ENCODE measurements at places on chromosomes 7 and 10.

DNA sequence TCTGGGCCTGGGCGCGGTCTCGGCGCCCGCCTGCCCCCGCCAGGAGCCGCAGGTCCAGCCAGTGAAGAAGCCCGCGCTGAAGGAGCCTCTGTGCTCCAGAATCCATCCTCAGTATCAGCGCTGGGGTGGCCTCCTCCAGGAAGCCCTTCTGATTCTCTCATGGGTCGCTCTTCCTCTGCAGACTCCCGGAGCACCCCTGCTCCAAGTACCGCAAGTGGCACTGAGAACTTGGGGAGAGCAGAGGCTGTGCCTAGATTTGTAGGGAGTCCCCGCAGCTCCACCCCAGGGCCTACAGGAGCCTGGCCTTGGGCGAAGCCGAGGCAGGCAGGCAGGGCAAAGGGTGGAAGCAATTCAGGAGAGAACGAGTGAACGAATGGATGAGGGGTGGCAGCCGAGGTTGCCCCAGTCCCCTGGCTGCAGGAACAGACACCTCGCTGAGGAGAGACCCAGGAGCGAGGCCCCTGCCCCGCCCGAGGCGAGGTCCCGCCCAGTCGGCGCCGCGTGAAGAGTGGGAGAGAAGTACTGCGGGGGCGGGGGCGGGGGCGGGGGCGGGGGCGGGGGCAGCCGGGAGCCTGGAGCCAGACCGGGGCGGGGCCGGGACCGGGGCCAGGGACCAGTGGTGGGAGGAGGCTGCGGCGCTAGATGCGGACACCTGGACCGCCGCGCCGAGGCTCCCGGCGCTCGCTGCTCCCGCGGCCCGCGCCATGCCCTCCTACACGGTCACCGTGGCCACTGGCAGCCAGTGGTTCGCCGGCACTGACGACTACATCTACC, at the start of gene ALOX5:
TSS of gene ALOX5 (plus strand) at position 641 of the 774 bp plus-strand sequence. CDS start at position 705, 64 bp downstream.
- DNase-seq: peak; percentile 21

DNA sequence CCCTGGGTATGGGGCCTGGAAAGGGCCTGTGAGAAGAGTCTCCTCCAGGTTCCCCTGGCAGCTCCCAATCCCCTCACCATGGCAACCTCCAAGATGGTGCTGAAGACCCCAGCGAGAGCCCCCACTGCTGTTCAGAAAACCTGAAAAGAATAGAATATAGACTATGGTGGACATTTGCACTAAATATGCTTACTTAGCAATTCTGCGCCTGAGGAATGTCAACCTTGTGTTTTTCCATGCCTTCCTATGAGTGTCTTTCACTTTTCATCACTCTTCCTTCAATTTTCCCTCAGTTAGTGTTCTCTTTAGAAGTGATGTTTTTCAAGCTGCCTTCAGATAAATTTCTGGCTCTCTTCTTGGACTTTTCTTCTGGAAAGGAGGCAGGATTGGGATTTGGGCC, 589.2 kb downstream of the LRMDA start:
- DNase-seq: no peak

- DNase-seq: no peak
Measured at GRCh38 chr7:154902600-154903082, 100.3 kb downstream of the PAXIP1 start.

- no peak for DNase-seq
Measured at GRCh38 chr10:17410907-17411306, 43.5 kb downstream of the ST8SIA6 start.

- no peak for DNase-seq
Measured at GRCh38 chr10:112678987-112679386, 232.0 kb downstream of the VTI1A start.

GRCh38 chr7:81501220-81501619, 268.6 kb downstream of the HGF start:
- DNase-seq: no peak

GRCh38 chr10:133459454-133460207, 5.9 kb downstream of the SCART1 start:
- no peak for DNase-seq

GRCh38 chr10:112082120-112082519, 101.4 kb downstream of the GPAM start:
- DNase-seq: no peak

DNA sequence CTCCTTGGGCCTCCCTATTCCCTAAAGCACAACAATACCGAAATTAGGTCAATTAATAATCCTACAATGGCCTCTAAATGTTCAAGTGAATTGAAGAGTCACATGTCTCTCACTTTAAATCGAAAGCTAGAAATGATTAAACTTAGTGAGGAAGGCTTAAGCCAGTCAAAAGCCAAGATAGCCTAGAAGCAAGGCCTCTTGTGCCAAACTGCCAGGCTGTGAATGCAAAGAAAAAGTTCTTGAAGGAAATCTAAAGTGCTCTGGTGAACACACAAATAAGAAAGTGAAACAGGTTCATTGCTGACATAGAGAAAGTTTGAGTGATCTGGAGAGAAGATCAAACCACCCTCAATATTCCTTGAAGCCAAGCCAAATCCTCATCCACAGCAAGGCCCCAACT, 57.2 kb downstream of the SLC29A4 start:
- no peak for DNase-seq

- no peak for DNase-seq
Measured at GRCh38 chr7:92994901-92995300, 122.9 kb downstream of the SAMD9 start.

DNA sequence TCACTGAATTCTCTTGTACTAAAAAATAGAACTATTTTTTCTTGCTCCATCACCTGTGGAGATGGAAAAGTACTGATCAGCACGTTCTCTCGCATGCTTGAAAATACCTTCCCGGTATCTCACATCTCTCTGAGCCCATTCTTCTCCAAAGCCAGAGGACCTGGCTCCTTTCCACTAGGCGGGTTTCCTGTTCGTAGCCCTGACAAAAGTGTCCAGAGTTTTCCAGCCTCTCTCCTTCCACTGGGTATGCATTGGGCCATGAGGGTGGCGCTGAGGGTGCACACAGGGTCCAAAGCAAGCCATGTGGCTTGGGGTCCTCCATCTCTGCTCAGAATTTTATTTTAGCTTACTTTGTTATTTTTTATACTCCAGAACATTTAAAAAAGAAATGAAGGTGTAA, 16.3 kb upstream of the SRGN start:
- no peak for DNase-seq

DNA sequence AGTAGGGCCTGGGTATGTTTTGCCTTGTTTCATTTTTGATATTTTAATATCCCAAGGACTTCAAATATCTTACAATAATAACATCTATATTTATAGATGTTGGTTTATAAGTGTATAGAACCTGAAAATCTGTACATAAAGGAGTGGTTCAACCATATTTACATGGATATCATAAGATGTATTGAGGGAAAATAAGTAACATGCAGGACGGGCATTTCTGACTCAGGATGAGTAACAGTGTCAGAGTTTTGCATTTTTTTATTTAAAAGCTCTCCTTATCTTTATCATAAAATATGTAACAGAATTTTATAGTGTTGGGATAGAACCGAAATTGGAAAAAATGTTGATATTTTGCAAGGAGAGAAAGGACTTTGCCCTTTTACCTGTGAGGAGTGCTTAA, 1438.7 kb downstream of the REEP3 start:
- DNase-seq: no peak

- DNase-seq: no peak
Measured at GRCh38 chr10:97454330-97455036, 8.5 kb downstream of the ZDHHC16 start.

GRCh38 chr10:132004052-132004451, 22.3 kb upstream of the BNIP3 start:
- DNase-seq: no peak

DNA sequence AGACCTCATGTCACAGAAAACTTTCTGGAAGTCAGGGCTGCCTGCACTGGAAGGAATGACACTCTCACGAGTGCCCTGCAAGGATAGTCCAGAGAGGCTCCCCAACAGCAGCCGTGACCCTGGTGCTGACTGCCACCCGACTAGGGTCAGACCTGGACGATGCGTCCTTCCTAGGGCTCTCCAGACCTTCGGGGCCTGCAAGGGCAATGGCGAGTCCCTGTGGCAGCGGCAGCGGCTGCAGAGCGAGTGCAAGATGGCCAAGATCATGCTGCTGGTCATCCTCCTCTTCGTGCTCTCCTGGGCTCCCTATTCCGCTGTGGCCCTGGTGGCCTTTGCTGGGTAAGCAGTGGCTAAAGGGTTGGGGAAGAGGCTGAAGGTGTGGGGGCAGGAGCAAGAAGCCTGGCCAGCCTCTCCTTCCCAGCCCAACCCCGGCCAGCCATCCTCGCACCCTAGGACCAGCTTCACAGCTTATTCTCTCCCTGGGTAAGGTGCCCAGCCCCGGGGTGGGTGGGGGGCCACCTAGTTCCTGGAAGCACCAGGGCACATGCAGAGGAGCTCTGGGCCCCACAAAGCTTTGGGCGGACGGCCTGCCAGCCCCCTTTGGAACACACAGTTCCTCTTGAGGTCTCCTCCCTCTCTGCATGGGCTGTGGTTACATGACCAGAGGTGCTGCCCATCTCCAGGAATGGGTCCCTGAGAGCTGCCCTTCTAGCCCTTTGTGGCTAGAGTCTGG, 5.5 kb downstream of the OPN4 start:
- no peak for DNase-seq

DNA sequence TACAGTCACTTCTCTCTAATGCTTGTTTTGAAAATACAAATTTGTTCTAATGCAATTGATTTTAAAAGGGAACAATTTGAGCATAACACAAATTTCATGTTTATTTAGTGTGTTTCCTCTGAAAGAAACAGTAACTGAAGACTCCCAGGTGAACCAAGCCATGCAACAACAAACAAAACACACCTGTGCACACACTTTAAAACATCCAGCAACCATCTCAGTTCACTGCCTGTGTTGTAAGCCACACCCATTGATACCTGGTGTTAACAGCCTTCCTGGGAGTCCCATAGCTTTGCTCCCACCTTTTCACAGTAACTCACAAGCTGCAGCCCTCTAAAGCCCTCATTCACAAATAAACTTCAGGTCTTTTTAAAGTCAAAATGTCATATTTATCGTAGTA, 89.3 kb downstream of the DOCK4 start:
- DNase-seq: no peak

DNA sequence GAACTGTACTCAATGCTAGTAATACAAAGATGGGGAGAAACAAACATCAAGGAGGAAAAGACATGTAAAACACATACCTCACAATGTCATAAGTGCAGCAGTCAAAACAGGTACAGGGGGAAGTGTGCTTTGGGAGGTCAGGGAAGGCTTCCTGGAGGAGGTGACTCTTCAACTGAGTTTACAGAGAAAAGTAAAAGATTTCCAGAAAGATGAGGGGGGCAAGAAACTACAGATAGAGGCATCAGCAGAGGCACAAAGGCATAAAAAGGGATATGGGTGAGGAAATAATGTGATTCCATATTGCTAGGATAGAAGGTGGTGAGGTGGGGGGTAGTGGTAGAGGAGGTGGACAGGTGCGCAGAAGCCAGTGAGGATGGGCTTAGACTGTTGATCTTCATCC, 95.0 kb downstream of the LSM5 start:
- no peak for DNase-seq

DNA sequence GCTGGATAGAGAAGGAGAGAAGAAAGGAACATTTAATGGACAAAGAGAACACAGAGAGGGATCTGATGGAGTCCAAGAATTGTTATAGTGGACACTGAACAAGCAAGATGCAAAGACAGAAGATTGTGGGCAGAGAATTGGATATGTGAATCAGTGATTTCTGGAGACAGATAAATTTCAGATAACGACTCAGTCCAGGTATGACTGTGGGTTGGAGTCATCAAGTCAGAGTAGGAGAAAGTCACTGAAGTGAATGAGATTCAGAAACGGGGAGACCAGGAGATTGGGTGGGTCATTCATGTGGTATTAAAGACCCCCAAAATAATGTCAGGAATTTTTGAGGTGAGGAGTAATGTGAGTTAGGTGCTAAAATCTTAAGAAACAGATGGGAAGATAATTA, 23.0 kb downstream of the ASB4 start:
- DNase-seq: no peak

DNA sequence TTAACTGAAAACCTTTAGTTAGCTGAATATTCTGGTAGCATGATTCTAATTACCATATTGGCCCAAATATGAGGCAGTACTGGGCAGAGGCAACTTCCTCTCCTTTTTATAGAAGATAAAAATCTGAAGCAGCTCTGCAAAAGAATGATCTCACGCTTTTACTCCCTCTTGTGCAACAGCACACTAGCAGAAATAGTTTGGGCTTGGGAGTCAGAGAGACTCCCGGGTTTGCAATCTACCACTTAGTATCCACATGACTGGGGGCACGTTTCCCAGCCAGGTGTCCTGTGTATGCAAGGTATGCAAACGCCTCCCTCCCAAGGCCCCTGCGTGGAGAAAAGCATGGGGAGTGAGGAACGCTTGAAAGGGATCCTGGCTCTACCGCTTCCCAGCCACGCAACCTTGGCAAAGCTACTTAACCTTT, 47.2 kb upstream of the RHEB start:
- no peak for DNase-seq

DNA sequence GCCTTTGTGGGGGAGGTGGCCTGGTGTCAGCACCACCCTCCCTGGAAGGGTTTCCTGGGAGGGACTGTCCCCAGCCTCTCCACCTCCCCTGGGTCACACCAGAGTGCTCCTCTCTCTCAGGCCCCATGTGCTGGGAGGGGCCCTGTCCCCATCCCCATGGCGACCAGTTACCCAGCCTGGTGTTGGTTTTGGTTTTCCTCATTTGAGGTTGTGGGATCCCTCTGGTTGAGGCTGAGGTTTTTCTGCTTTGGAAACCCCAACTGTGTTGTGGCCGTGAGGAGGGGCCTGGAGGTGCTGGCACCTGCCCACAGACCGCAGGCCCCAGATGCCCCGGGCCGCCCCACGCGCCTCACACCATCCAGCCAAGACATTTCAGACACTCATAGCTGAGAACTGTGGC, 106.3 kb downstream of the GRK5 start:
- peak; percentile 76 for DNase-seq

DNA sequence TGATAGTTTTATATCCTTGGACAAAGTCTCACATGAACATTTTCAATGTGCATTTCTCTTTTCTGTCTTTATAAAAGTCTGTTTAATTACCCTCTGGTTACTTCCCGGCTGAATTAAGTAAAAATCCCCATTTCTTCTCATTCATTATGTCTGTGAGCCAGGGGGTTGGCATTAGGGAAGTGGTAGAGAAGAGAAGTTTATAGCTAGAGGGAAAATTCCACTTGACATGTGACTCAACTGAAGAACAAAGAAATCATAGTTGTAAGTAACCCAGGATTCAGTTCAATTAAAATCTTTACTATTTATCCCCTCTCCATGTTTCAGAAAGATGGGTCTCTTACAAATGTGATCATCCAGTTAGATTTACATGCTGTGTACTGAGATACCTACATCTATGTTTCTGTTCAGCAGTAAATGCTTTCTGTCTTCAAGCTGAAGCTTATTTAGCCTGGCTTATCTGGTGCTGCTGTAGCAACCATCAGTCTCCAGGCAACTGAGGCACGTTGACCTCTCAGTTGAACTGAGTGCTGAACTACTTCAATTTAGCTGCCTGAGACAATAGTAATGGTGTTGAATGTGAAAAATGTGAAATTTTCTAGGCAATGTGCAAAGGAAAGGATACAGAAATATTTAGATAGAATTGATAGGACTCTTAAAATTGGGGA, 181.6 kb downstream of the MLLT10 start:
- DNase-seq: no peak

DNA sequence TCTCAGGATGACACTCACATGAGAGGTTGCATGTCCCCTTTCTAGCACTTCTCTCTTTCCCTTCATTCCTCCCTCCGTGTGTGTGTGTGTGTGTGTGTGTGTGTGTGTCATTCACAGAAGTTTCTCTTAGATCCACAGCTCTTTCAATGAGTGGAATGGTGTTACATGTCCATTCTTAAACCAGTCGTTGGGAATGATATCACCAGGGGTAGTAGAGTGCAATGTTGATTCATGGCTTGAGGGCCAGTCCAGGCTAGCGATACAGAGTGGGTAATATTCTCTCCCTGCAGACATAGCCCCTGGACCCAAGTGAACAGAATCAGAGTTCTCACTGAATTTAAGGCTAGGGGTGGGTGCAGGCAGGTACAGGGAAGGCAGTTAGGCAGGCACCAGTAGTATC, 187.8 kb downstream of the SDK1 start:
- no peak for DNase-seq
